ENCODE measurements at places on chromosomes 16 and 17. TPM values are rescaled to one million over a fixed set of nuclear protein-coding genes. Genes with fewer than 3 reads are reported as not detected.

Gene ABCC6
- 1.3 TPM for total RNA-seq

Gene PYDC1
- not detected for total RNA-seq

Gene EVI2A
- total RNA-seq = 31.1 TPM

Gene HOXB13
- total RNA-seq = not detected

Gene GLTPD2
- not detected for total RNA-seq

Gene IL34
- total RNA-seq = 7.1 TPM

Gene NATD1
- 5.7 TPM for total RNA-seq

Gene RPL19
- total RNA-seq = 1,401 TPM

Gene CDH8
- not detected for total RNA-seq

Gene MYH3
- total RNA-seq = 0.86 TPM

Gene CHD9
- total RNA-seq = 123 TPM

Gene SLC39A11
- 26.1 TPM for total RNA-seq

Gene B9D1
- total RNA-seq = 30.6 TPM

Gene CBFA2T3
- not detected for total RNA-seq

All from articular chondrocyte of knee joint (primary cell).